Activated CD4-positive, alpha-beta T cell treated with anti-CD3 and anti-CD28 coated beads, Interleukin-2, amount 50 U/mL, for 24 hours (primary cell): ENCODE measurements at places on chromosomes 6 and 20.
A peak's percentile ranks its signal among the peaks of the same experiment; 100 is the strongest.

DNA sequence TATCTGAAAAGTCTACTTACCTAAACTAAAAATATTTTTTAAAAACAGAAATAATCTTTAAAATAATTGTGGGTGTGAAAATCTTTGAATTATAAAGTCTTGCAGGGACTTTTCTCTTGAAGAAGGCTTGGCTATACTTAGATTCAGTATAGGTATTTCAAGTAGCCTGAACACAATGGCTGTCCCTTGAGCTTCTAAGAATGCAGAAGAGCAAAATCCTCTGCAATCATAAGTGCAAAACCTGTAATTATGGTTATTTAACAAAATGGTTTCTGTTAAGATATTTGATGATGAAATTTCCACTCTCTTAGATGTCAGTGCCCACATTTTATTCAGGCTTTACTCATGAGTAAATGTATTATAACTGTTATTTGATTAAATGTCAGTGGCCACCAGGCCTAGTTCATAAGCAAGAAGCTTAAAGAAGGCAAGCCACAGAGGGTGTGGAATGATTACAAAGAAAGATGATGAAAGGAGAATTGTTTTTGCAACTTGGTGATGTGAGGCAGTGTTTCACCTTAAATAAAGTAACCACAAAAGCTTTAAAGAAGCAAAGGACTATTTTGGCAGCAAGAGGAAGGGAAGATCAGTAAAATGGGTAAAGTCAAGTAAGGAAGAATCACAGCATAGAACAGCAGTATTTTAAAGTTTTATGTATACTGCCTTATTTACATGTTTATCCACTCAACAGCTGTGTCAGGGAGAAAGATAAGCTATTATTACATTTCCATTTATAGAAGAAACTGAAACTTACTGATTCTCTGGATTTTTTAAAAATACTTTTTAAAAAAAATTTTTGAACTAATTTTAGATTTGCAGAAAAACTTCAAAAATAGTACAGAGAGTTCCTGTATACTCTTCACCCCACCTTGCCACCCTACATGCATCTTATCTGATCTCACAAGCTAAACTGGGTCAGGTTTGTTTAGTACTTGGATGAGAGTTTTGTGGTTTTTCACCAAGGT lies 351.2 kb upstream of the RUNX2 start:
- DNase-seq: no peak

DNA sequence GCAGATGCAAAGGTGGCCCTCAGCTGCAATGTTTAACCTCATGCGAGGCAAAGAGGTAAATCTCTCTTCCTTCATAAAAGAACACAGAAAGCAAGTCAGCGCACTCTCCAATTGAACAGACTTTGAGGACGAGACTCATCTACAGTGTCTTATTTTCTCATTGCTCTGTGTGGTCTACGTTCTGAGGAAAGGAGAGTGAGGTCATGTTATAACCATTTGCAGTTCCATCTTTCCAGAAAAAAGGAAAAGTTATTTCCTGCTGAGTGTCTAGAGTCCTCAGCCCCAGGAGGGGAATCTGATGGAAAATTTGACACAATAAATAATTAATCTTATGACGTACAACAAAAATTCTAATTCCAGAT lies 35.6 kb upstream of the THBS2 start:
- no peak for DNase-seq

GRCh38 chr6:45522486-45522885 lies 144.8 kb upstream of the SUPT3H start:
- no peak for DNase-seq

- no peak for DNase-seq
These were observed 45.8 kb downstream of the SOX4 start for GRCh38 chr6:21639316-21639715.

DNA sequence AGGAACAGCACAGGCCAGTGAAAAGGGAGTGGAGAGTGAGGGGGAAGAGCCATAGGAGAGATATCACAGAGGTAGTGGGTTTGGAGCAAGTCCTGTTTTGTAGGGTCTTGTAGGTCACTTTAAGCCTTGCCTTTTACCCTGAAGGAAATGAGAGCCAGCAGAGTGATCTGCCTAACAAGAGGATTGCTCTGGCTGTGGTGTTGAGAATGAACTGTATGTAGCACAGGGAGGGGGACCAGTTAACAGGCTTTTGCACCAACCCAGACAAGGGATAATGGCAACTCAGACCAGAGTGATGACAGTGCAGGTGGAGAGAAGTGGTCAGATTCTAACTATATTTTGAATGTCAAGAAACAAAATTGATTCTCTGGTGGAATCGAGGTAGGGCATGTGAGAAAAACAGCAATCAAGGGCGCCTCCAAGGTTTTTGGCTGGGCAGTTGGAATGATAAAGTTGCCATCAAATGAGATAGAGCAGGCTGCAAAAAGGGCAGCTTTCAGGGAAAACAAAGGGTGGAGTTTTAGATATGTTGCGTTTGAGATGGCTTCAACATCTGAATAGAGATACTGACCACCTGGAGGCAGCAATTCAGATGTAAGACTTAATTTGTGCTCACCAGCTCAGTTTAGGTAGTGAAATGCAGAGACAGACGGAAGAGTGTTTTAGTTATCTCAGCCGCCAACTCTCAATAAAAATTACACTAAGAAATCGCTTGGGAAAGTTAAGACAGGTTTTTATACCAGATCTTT lies 134.4 kb upstream of the BTBD3 start:
- no peak for DNase-seq

GRCh38 chr6:158507174-158507573 lies 52.7 kb upstream of the TMEM181 start:
- no peak for DNase-seq

DNA sequence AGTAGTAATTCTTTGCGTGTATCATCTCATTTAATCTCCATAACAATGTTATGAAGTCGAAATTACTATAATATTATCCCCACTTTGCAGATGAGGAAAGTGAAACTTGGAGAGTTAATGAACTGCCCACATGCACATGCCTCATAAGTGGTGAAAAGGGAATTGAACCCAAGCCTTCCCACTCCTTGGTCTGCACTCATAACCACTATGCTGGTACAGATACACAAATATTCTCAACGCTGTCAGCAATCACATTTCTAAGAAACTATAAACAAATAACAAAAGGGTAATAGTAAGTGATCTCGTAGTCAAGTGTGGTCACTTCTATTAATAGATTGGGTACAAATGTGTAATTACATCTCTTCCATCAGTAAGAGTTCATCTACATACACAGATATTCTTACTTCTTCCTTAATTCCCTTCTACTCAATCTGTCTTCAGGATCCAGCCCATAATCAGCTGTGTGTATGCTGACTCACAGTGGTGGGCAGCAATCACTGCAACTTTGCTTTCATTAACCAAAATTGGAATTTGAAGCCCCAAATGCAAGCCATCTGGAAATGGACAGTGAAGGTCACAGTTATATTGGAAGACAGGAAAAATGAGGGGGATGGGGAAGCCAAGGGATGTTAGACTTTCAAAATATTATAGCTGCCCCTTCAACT lies 6.6 kb downstream of the PRSS35 start:
- no peak for DNase-seq

GRCh38 chr20:49281059-49281912 lies 3.4 kb upstream of the ZNFX1 start:
- DNase-seq: no peak

DNA sequence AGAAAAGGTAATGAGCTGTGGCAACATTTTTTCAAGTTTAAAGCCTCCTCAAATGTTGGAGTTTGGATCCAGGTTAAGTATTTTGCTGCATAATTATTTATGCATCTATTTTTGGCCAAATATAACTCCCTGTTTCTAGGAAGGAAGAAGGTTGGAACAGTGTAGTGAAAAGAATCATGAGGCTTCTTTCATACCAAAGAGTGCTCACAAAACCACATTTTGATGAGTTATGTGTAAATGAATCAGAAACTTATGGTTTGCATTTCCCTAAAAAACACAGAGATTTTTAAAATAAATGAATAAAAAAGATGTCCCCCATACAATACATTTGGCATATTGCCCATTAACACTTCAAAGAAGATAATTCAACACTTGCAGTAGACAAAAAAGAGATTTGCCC lies 246.9 kb upstream of the PRDM1 start:
- no peak for DNase-seq

DNA sequence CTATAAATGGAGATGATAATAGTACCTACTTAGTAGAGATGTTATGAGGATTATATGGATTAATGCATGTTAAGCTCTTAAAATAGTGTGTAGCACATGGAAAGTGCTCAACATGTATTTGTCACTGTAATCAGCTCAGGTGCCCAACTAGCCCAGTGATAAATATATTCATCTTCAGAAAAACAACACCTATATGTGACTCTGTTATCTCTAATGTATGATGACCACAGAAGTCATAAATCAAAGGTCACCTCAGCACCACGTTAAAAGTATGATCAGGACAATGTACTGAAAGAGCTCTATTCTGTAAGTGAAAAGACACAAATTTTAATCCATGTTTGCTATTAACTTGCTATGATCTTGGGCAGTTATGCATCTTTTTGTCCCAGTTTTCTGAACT lies 36.8 kb upstream of the TENT5A start:
- DNase-seq: no peak

- DNase-seq: no peak
These were observed 108.4 kb downstream of the RTN4IP1 start for GRCh38 chr6:106520711-106521401.

DNA sequence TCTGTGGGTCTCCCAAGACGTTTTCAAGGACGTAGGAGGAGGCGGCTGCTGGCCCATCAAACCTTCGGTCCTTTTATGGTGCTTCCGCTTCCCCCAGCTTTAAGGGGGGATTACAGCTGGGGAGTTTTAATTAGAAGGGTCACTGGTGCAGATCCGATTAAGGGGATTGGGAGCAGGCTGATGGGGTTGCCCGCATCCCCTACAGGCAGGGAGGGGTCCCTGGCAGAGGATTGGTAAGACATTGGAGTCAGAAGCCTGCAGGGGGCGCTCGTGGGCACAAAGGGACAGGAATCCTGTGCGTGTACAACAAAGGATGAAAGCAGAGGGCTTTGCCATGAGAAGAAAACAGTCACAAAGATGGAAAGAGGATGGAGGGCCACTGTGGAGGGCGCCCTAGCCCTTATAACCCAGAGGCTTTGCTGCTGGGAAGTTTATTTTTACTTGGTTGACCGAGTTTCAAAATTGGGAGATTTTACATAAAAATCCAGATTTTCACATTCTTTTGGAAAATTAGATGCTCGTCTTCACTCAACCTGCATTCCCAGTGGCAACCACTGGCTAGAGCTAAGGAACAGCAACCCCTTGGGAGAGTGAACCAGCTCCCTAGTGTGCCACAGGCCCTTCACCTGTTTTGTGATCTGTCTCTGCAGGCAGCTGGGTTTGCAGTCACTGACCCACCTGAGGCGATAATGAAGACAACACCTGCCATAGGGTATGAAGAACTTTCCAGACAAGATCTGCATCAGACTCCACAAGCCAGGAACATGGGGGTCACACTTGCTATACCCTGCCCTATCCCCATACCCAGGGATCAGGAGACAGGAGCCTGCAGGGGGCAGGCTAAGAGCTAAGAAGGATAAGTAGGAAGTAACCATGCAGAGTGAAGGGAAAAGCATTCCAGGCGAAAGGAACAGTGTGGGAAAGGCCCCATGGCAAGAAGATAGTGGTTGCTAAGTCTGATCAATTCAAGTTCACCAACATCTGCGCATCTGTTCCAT lies 97.7 kb downstream of the KCNB1 start:
- peak; percentile 38 for DNase-seq

DNA sequence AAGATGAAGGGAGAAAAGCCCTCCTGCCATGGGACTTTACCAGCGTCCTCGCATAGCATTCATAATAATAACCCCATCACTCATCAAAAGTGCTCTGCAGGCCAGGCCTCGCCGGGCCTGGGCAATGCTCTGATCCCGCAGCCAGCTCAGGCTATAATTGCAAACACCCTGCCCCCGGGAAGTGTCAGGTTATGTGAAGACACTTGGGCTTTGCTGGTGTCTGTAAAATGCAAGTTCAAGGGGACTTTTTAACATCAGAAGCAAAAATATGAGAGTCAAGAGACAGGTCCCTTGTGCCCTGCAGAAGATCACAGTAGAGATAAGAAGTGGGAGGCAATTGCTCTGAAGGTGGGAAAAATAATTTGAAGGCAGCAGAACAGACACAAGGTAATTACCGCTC lies 381.0 kb downstream of the MAFB start:
- DNase-seq: no peak

GRCh38 chr6:113495521-113495920 lies 361.6 kb upstream of the MARCKS start:
- DNase-seq: no peak
